ENCODE measurements at places on chromosomes 12 and 14. TPM values are rescaled to one million over a fixed set of nuclear protein-coding genes. Genes with fewer than 3 reads are reported as not detected.

Gene MTRFR
- total RNA-seq = 3.7 TPM

Gene LETMD1
- total RNA-seq = 67.5 TPM

Gene KRT82
- not detected for total RNA-seq

Gene CATSPERB
- 0.11 TPM for total RNA-seq

Gene KRT8
- total RNA-seq = 5.5 TPM

Gene TAS2R20
- 1.8 TPM for total RNA-seq

Gene DIO2
- 31.5 TPM for total RNA-seq

Gene RTN1
- total RNA-seq = not detected

Gene CISTR
- not detected for total RNA-seq

Gene COCH
- not detected for total RNA-seq

Gene RIMBP2
- not detected for total RNA-seq

Gene KLRC4
- total RNA-seq = not detected

Gene SINHCAF
- 10.4 TPM for total RNA-seq

Gene EML1
- total RNA-seq = 17.9 TPM

Gene NGB
- not detected for total RNA-seq

Gene AVPR1A
- not detected for total RNA-seq

Gene NUBPL
- total RNA-seq = 11.5 TPM

Gene IRAK3
- 6.6 TPM for total RNA-seq

All from GM23248 (cell line).